ENCODE measurements at places on chromosomes 7 and 10.
A peak's percentile ranks its signal among the peaks of the same experiment; 100 is the strongest.

GRCh38 chr10:123129618-123130271, 6.0 kb upstream of the HMX3 start:
- DNase-seq: no peak

DNA sequence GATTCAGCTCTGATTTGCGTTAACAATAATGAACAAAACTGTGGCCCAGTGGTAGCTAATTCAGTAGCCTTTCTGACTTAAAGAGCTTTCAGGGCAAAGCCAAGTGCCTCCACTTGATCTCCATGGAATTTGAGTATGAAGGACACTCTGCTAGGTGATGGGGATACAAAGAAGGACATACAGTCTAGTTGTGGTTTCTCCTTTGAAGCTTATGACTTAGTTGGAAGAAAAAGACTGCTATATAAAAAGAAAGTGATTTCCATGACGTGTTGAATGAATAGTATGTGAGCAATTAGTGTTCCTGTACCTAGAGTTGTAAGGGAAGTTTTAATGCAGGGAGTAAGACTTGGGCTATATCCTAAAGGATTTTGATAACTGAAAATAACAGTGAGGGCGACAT, 8.3 kb downstream of the PDCD4 start:
- no peak for DNase-seq

DNA sequence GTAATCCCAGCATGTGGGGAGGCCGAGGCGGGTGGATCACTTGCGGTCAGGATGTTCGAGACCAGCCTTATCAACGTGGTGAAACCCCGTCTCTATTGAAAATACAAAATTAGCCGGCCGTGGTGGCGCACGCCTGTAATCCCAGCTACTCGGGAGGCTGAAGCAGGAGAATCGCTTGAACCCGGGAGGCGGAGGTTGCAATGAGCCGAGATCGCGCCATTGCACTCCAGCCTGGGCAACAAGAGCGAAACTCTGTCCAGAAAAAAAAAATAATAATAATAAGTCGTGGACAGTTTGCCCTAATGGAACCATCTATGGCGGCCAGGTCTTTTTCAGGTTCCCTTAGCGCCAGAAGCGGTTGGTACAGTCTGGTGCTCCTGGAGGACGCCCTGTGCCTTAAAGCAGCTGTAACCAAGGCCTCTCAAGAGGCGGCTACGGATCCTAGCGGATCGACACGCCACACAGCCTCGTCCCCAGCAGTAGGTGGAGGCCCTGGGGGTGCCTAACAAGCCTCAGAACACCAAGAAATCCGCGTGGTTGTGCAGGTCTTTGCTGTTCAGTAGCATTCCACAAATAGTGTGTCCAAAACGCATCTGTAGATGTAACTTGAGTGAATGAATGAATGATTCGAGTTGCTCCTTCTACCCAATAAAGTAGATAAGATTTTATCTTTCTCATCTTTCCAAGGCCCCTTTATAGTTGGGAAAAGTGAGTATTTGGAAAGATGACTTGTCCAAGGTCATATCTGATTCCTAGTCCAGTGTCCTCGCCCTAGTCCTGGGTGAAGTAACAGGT, 982 bp downstream of the PGAM1 start:
- no peak for DNase-seq

DNA sequence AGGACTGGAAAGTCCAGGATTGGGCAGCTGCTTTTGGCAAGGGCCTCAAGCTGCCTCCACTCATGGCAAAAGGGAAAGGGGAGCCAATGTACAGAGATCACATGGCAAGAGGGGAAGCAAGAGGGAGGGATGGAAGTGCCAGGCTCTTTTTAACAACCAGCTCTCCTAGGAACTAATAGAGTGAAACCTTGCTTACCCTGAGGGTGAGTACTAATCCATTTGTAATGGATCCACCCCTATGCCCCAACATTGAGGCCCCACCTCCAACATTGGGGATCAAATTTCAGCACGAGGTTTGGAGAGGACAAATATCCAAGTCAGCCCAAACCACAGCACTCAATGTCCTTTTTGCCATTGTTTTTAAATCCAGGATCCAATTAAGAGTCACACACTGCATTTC, 12.5 kb downstream of the HABP2 start:
- no peak for DNase-seq

GRCh38 chr7:43768887-43769272, 10.4 kb downstream of the BLVRA start:
- DNase-seq: no peak

DNA sequence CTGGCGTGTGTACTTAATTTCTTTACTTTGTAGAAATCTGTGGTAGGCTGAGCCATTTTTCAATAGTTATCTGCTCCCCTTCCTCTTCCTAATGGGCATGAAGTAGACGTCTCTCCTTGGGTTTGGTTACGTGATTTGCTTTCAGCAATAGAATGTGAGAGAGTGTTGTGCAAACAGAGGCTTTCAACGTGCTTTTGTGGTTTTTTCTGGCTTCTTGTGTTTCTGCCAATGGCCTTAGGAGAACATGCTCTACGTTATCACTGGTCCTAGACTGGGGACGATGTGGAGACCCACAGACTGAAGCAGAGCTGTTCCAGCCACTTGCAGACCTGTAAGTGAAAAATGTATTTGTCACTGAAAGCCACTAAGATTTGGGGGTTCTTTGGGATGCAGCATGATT, 107.2 kb upstream of the NPTX2 start:
- no peak for DNase-seq

- peak; percentile 60 for DNase-seq
Measured at GRCh38 chr10:102152545-102152890, 329 bp downstream of the NOLC1 start.

DNA sequence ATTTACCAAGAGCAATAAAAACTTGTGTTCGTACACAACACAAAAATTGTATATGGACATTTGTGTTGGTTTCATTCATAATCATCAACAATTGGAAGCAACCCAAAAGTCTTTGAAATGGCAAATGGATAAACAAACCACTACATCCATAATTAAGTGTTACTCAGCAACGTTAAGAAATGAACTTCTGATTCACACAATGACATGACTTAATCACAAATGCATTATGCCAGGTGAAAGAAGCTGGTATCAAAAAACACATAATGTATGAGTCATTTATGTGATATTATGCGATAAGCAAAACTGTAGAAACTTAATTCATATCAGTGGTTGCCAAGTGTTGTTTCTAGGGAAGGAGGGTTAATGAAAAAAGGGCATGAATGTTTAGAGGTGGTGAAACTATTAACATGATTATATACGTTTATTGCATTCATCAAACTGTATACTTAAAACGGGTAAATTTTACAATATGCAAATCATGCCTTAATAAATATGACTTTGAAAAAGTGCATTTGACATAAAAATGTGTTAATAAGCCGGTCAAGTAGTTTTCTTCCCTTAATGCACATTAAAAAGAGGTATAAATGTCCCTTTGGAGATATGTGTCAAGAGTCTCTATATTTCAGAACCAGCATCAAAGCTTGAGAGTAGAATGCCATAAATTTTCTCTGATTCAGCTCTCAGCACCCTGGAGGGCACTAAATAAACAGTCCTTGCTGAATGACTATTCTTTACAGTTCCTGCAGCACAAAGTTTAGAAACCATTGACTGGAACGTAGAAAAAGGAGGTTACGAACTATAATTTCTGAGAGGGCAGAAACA, 84.8 kb upstream of the GRM3 start:
- DNase-seq: no peak

GRCh38 chr7:17269341-17270221, 28.9 kb upstream of the AHR start:
- no peak for DNase-seq

- DNase-seq: no peak
Measured at GRCh38 chr7:129702316-129702715, 90.8 kb downstream of the NRF1 start.

DNA sequence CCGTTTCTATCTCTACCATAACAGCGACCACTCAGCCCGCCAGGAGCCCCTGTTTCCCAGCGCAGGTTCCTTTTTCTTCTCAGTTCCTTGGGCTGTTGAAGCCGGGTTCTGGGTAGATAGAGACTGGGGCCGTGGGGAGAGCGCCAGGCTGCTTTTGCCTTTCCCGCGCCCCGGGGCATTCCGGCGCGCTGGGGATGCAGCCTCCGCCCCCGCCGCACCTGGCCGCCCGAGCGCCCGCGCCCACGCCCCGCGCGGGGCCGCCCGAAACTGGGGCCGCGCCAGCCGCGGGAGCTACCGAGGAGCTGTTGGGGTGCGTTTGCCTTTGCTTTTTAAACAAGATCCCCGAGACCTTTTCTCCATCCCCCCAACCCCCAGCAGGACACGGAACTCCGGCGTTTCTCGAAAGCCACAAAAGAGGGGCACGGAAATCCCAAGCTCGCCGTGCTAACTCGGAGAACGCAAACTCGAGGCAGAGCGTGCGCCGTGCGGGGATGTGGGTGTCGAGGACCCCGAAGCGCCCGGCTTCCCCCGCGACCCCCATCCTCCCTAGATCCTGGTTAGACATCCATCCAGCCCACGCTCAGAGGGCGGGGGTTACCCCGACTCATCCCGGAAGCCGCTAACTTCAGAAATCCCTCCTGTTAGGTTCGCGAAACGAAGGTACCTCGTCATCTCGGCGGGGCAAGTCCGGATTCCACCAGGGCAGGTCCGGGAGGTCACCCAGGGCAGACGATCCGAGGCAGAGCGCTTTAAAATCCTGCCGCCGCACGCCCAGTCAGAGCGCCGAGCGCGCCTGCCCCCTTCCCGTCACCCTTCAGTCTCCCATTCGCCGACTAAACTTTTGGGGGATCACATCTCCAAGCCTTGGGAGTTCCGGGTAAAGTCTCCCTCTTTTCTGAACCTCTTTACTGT, 1.0 kb downstream of the GRM8 start:
- peak; percentile 16 for DNase-seq

GRCh38 chr10:128025437-128025836, 100.8 kb downstream of the MKI67 start:
- DNase-seq: no peak

- no peak for DNase-seq
Measured at GRCh38 chr10:12811826-12812225, 189.7 kb downstream of the CCDC3 start.

- peak; percentile 34 for DNase-seq
Measured at GRCh38 chr7:100219271-100219737, 445 bp upstream of the PVRIG start.

GRCh38 chr10:76085002-76085816, 653.8 kb downstream of the LRMDA start:
- DNase-seq: no peak

- no peak for DNase-seq
Measured at GRCh38 chr7:74258639-74259038, 4.4 kb upstream of the RFC2 start.

DNA sequence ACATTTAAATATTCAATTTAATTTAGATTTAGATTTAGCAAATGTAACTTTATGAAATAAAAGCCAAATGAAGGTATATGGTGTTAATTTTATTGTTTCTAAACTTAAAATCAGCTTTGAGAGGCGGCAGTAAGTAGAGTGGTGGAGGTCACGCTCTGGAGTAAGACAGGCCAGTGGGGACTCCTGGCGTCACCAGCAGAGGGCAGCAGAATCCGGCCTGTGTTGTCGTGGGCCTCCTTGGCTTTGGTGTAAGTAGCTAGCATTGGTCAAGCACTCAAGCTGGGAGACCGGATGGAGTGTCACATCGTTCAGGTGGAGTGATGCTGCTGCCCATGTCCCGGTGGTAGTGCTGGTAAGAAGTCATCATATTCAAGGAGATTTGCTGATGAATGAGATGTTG, 98.7 kb upstream of the DNAJB6 start:
- DNase-seq: no peak

GRCh38 chr10:126634911-126635310, 35.6 kb downstream of the C10orf90 start:
- no peak for DNase-seq

DNA sequence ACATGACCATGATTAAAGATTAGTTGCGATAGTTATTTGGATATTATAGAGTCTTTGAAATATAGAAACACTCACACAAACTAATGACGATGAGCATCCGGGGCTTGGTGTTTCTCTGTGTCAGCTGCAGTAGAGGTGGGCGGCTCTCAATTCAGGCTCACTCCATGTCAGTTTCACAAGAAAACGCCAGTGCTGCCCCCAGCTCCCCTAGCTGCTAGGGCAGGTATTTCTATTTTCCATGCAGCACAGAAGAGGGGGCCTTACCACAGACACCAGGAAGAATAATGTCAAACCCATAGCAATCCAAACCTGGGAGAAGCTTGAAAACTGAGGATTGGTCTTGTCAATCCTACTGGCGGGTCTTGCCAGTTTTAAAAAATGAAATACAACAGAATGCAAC, 197.1 kb downstream of the PHTF2 start:
- DNase-seq: no peak

GRCh38 chr10:71597821-71598498, 121.6 kb downstream of the C10orf105 start:
- DNase-seq: no peak

DNA sequence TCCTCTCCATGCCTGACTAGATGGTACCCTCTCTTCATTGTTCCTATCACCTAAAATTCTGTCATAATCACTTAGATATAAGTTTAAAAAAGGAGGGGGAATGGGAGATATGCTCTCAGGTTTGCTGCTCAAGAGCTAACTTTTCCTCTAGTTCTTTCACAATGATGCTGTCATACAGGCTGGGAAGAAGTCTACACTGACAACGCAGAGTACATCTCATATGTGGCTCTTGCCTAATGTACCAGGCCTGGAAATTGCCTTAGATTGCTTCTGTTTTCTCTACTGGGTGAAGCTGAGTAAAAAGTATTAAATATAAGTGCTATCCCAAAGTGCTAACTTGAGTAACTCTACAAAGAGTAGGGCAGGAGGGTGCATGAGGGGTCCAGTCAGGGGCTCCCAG, 43.8 kb upstream of the BET1 start:
- DNase-seq: no peak

- DNase-seq: no peak
Measured at GRCh38 chr7:781186-781849, 51.0 kb upstream of the SUN1 start.

GRCh38 chr10:88271761-88272543, 311.2 kb downstream of the RNLS start:
- DNase-seq: peak; percentile 7

- no peak for DNase-seq
Measured at GRCh38 chr10:5927306-5927705, 37.3 kb downstream of the FBH1 start.

All from stimulated activated CD4-positive, alpha-beta T cell treated with anti-CD3 and anti-CD28 coated beads, Interleukin-4, amount 100 ng/mL, for 24 hours (primary cell).